Bronchial epithelial cell (primary cell): ENCODE measurements at places on chromosomes 1 and 21.

GRCh38 chr1:162230096-162230495 lies 146.6 kb downstream of the SPATA46 start:
- DNase-seq, result peak; percentile 37

GRCh38 chr1:221867003-221867402 lies 125.1 kb upstream of the DUSP10 start:
- peak; percentile 70 for DNase-seq

DNA sequence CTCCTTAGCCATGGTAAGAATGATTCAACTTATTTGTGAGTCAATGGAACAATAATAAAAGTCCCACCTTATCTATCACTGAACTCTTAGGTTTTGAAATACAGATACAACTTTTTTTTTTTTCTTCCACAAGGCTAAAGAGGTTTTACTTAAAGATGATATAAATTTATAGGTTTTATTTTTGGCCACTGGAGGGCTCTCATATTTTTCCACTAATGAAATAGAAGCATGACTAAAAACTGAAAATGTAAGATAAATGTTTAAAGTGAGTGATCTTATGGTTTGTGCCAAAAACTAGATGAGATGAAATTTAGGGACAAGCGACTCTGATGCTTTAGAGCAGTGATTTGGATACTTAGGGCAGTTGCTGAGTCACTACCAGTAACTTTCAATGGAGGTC lies 499.0 kb downstream of the NUF2 start:
- peak; percentile 14 for DNase-seq

- no peak for DNase-seq
Measured at GRCh38 chr1:8193840-8194406, 124.0 kb upstream of the SLC45A1 start.

- DNase-seq, result no peak
Measured at GRCh38 chr1:178520803-178521202, 7.9 kb downstream of the TEX35 start.

DNA sequence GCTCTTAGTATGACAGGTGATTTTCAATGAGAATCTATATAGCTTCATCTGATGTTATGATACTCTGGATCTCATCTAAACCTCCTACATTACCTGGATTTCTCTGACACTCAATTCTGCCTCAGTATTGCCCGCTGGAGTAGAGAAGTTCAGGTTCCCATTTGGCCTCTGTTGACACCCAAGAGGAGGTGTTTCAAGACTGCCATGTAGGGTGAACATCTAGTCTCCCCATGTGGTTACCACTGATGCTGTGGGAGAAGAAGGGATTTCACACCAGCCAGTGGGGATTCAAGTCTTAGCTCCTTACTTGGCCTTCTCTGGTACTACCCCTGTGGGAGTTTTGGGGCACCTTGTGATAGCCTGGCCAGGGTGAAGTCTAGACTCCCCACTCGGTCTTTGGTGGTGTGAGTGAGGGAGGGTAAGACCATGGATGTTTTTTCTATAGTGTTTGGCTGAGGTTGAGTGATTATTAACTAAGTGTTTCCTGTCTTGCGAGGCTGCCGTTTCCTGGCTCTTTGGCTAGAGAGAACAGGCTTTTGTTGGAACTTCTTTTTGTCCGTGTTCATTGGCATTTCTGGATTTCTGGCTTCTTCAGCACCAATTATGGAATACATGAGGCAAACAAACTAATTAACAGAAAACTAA lies 90.7 kb downstream of the RHOU start:
- DNase-seq, result no peak

DNA sequence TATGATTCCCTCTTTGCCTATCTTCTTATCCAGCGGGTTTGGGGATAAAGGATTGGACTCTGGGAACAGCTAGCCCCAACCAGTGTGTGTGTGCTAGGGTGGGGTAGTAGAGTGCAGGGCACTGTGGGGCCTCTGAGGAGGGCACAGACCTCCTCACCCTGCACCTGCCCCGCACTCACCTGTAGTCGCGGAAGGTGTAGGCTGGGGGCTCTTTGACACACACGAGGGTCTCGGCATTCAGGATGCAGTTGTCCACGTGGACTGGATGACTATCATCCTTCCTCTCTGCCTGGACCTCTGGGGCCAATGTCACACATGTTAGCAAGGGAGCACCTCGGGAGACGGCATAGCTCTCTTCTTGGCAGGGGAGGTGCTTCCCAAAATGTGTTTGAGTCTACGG lies 8.0 kb upstream of the CLDN19 start:
- DNase-seq, result no peak

- DNase-seq, result no peak
Measured at GRCh38 chr21:36134803-36135390, at the start of gene CBR3. Gene CBR3 (plus strand): TSS chr21:36135079. CDS start chr21:36135193, 114 bp downstream.
